ENCODE measurements at places on chromosomes 12 and 14.

DNA sequence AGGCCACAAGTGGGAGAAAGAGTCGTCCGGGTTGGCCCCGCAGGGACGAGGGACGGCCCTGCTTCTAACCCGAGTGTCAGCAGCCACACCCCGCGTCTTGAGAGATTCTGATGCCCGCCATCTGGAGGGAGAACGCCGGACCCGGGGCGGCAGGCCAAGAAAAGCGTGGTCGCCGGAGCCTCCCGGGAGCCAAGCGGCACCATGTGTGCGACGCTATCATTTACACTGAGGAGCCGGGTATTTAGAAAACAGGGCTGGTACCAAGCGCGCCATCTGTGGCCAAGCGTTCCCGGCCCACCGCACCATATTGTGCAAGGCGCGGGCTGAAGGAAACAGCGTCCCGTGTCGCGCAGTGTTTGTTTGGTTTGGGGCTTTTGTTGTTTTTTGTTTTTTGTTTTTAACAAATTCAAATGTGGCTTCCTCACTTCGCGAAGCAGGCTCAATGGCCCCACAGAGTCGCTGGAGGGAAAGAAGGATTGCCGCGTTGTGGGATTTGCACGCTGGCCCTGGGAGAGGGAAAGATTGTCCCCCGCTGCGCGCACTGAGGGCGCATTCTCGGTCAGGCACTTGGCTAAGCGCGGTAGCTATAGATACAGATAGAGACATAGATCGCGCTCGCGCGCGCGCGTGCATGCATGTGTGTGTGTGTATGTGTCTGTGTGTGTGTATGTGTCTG is 153.8 kb downstream of the BCL11B start:
- no peak for DNase-seq

DNA sequence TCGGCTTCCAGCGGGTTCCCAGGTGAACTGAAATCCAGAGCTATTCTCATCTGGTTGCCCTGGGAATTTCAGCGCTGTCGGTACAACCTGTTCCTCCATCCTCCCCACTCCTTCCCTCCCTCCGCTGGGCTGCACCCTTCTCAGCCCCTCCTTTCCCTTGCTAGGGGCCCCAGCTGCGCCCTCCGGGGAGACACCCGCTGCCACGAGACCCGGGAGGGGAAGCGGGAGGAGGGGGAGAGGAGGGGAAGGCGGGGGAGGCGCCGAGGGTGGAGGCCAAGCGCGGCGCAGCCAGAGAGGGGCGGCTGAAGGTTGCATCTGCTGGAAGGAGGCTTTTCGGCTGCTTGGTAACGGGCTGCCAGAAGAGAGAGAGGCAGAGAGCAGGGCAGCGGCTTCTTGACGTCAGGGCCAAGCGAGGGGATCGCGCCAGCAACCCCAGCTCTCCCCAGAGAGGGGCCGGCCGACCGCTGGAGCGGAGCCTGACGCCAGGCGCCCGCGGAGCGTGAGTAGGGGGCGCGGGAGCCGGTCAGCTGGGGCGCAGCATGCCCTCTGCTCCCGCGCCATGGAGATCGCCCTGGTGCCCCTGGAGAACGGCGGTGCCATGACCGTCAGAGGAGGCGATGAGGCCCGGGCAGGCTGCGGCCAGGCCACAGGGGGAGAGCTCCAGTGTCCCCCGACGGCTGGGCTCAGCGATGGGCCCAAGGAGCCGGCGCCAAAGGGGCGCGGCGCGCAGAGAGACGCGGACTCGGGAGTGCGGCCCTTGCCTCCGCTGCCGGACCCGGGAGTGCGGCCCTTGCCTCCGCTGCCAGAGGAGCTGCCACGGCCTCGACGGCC is at the start of gene KCNA5:
Gene KCNA5 (plus strand): TSS at position 291 of the 831 bp plus-strand sequence. CDS start 269 bp downstream, at position 560.
- no peak for DNase-seq

- DNase-seq: no peak
Measured at GRCh38 chr14:77088645-77089044, 9.4 kb upstream of the CIPC start.

GRCh38 chr12:59079472-59079871 is 159.2 kb upstream of the LRIG3 start:
- DNase-seq: no peak

GRCh38 chr14:36208690-36209278 is 32.3 kb upstream of the PTCSC3 start:
- DNase-seq: no peak

- no peak for DNase-seq
Measured at GRCh38 chr12:127108360-127109215, 1158.4 kb upstream of the TMEM132C start.

Data from CMK (cell line).